ENCODE measurements at places on chromosomes 7 and 10.
A peak's percentile ranks its signal among the peaks of the same experiment; 100 is the strongest.

GRCh38 chr10:71486484-71487114 is 89.9 kb downstream of the CDH23 start:
- no peak for DNase-seq

GRCh38 chr7:67553378-67553777 is 556.7 kb downstream of the TYW1 start:
- no peak for DNase-seq

GRCh38 chr7:137146552-137147337 is 196.8 kb downstream of the PTN start:
- DNase-seq: peak; percentile 92

DNA sequence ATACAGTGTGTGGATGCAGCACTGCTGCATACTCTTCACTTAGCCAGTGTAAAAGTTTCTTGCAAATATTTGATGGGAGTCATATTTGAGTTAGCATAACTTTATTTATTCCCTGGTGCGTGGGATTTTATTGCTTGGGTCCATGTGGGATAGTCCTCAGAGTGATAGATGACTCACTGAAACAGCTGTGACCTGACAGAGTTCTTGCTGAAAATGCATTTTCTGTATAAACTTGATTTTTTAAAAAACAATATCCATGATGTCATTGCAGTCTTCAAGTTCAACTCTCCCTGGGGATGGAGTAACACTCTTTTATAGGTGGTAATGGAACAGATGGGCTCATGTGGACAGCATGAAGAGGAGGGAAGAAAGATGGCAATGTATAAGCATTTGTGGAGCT is 310.0 kb downstream of the PPP1R3A start:
- DNase-seq: no peak

GRCh38 chr10:24963521-24964041 is 11.2 kb upstream of the PRTFDC1 start:
- DNase-seq: no peak

- DNase-seq: no peak
Measured at GRCh38 chr10:73989594-73990150, 8.2 kb upstream of the VCL start.

- no peak for DNase-seq
Measured at GRCh38 chr10:119291223-119291900, 84.0 kb downstream of the GRK5 start.

- no peak for DNase-seq
Measured at GRCh38 chr10:101355072-101355706, 1.2 kb downstream of the BTRC start.

DNA sequence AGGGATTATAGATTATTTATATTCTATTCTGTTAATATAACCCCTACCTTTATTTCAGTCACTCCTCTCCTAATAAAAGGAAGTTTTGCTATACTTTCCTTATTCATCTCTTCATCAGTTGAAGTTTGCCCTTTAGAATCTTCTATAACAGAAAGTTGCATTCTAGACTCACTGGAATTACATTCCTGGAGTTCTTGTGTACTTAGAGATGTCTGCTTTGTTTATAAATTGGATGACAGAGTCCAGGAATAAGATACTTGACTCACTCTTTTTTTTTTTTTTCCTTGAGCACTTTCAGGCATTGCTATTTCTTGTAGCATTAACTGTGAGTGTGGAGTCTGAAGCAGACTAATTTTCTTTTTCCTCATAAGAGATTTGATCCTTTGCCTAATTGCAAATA is 640.8 kb downstream of the XPNPEP1 start:
- DNase-seq: no peak

GRCh38 chr7:45071528-45071927 is 17.2 kb downstream of the NACAD start:
- DNase-seq: no peak

- DNase-seq: no peak
Measured at GRCh38 chr10:31456468-31456867, 137.5 kb downstream of the ZEB1 start.

DNA sequence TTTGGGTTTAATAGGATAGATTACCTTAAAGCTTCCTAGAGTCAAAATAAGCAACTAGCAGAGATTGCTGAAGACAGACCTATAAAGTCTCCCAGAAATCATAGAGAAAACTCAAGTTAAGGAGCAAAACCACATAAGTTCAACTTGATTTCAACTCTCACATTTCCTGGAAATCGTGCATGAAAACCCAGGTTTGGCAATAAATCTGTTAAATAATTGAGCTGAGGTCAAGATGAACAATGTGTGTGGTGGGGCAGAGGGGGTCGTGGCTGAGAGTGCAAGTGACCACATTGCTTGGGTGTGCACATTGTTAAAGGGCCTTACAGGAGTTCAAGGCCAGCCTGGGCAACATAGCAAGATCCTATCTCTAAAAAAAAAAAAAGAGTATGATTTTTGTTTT is 636.5 kb downstream of the GALNT17 start:
- DNase-seq: no peak

DNA sequence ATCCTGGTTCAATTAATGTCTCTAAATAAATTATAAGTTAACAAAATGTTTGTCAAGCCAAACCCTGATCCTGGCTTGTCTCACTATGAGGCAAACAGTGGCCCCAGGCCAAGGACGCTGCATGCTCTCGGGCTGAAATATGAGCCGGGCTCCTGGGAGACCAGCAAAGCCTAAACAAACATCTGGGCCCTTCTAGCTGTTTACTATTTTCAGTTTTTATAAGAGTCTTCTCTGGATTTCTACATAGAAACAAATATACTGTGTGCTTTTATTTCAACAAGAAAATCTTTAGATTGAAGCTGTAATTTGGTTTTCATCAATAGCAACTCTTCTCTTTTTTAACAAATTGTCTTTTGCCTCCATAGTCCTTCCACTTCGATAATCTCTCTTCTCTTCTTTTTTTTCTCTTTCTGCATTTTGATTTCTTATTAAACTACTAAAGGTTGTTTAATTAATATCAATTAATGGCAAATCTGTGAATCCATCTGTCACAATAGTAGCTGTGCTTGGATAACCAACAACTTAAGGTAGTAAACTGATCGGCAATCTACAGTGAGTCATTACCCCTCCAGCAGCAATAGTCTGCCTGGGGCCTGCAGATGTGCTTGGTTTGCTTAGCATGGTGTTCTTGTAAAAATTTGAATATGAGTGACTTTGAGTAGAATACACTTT is 83.3 kb upstream of the DNAJC1 start:
- no peak for DNase-seq

- no peak for DNase-seq
Measured at GRCh38 chr7:10584886-10585285, 388.8 kb upstream of the PHF14 start.

Measured in SJSA1 (cell line).